ENCODE measurements at places on chromosomes 1 and 21. TPM values are rescaled to one million over a fixed set of nuclear protein-coding genes. Genes with fewer than 3 reads are reported as not detected.

GRCh38 chr1:241406421-241406820 is 49.4 kb upstream of the RGS7 start:
- no peak for DNase-seq
- H3K27me3 ChIP-seq, result no peaks in the 10 kb centered on the region
- no peaks in the 10 kb centered on the region for H3K36me3 ChIP-seq
- no peak overlapping the region for H3K4me3 ChIP-seq

SPRR2E gene
- total RNA-seq, result not detected

DNA sequence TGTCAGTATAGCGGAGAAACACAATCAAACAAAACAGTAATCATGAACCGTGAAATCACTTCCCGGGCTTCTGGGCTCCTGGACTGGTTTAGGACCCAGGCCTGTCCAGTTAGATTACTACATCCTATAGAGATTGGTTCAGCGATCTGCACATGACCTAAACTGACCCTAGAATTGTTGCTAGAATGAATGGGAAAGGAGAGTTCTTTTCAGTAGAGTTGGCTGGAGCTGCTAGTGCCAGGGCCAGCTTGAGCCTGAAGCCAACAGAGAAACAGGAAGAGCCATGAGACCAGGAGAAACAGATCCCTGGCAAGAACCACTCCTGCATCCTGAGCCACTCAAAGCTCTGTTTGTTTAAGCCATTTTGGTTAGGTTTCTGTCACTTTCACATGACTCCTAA is 474.3 kb upstream of the C1orf87 start:
- no peaks in the 10 kb centered on the region for H3K27me3 ChIP-seq
- no peak overlapping the region for H3K4me3 ChIP-seq
- H3K36me3 ChIP-seq, result no peaks in the 10 kb centered on the region
- no peak overlapping the region for H3K27ac ChIP-seq

F13B gene
- total RNA-seq, result not detected

NECAP2 gene
- 56.8 TPM for total RNA-seq

GRCh38 chr1:161962091-161962887 is 61.4 kb downstream of the OLFML2B start:
- H3K27ac ChIP-seq, result 0 out of 2 replicates have a peak overlapping the region, but pooled peaks have one; percentile 8
- no peak for DNase-seq
- H3K4me3 ChIP-seq, result peak overlapping the region; percentile 31
- H3K27me3 ChIP-seq, result no peaks in the 10 kb centered on the region
- H3K36me3 ChIP-seq, result no peaks in the 10 kb centered on the region

C8B gene
- not detected for total RNA-seq

OR2T34 gene
- total RNA-seq, result not detected

- H3K27ac ChIP-seq, result no peak overlapping the region
- no peak overlapping the region for H3K4me3 ChIP-seq
- H3K36me3 ChIP-seq, result no peaks in the 10 kb centered on the region
- H3K27me3 ChIP-seq, result no peaks in the 10 kb centered on the region
- no peak for DNase-seq
- peaks cover 27% of the 10 kb centered on the region for H3K4me1 ChIP-seq
These were observed 33.5 kb downstream of the ADGRL2 start for GRCh38 chr1:81834268-81834667.

GRCh38 chr1:170556917-170557316 is 25.0 kb downstream of the GORAB start:
- H3K36me3 ChIP-seq, result 0 out of 2 replicates have a peak, but pooled peaks cover 9% of the 10 kb centered on the region
- no peak for DNase-seq
- no peak overlapping the region for H3K27ac ChIP-seq
- H3K4me3 ChIP-seq, result no peak overlapping the region
- H3K4me1 ChIP-seq, result no peaks in the 10 kb centered on the region

DNA sequence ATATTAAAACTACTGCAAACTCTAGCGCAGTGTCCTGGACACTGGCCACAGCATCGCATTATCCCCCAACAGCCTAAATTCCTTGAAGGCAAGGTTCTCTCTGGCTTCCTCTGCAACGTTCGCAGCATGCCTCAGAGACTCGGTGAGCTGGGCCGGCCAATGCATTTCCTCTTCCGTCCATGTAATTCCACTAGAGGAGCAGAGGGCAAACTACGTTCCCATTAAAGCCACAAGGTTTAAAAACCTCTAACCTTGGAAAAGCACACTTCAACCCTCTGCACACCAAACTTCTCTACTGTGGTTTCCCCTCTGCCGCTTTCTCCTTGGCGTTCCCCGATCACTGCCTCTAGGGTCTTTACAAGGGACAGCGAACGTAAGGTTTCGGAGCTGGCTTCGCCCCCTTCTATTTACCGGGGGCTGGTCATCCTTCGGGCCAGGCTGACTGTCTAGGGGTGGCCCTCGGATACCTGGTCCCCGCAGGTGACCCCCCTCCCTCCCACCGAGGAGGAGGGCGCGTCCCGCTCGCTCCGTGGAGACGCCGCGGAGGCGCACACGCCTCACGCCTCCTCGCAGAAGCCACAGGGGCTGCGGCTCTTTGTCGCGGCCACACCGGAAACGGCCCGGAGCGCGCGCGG is 456 bp upstream of the SMYD2 start:
- peak overlapping the region; percentile 85 for H3K27ac ChIP-seq
- peaks cover 12% of the 10 kb centered on the region for H3K4me1 ChIP-seq
- no peaks in the 10 kb centered on the region for H3K27me3 ChIP-seq
- DNase-seq, result no peak
- H3K4me3 ChIP-seq, result peak overlapping the region; percentile 91

GRCh38 chr1:25815208-25816111 is 4.3 kb upstream of the MTFR1L start:
- no peaks in the 10 kb centered on the region for H3K27me3 ChIP-seq
- H3K36me3 ChIP-seq, result no peaks in the 10 kb centered on the region
- no peak for DNase-seq
- peaks cover 15% of the 10 kb centered on the region for H3K4me1 ChIP-seq
- H3K4me3 ChIP-seq, result no peak overlapping the region

GRCh38 chr1:90800012-90800717 is 83.1 kb upstream of the BARHL2 start:
- DNase-seq, result no peak
- H3K4me1 ChIP-seq, result no peaks in the 10 kb centered on the region
- no peak overlapping the region for H3K4me3 ChIP-seq

DNA sequence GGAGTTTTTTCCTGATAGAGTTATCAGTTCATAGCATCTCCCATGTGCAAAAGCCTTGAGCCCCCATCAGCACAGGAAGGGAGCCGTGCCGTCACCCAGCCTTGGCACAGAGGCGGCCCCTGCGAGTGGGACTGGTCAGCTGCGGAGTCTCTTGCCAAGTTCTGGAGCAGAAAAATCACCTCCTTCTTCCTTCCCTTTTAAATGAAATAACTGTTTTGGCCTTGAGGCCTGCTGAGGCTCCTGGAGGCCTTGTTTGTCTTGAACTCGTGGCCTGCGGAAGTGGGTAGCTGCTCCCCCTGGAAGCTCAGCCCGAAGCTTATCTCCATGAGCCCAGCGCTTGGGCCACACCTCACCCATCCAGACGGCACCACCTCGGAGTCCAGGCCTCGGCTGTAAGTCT is 145.7 kb upstream of the TMEM51 start:
- no peak overlapping the region for H3K4me3 ChIP-seq
- H3K27me3 ChIP-seq, result no peaks in the 10 kb centered on the region
- H3K36me3 ChIP-seq, result no peaks in the 10 kb centered on the region
- no peak for DNase-seq
- no peak overlapping the region for H3K27ac ChIP-seq
- no peaks in the 10 kb centered on the region for H3K4me1 ChIP-seq

C1orf226 gene
- total RNA-seq, result 38.4 TPM

LRRC38 gene
- not detected for total RNA-seq

DDI2 gene
- total RNA-seq, result 27.7 TPM

GRCh38 chr1:101257500-101258325 is 20.9 kb downstream of the S1PR1 start:
- no peak for DNase-seq
- H3K4me3 ChIP-seq, result no peak overlapping the region
- H3K27ac ChIP-seq, result no peak overlapping the region
- no peaks in the 10 kb centered on the region for H3K27me3 ChIP-seq

GPR37L1 gene
- 0.44 TPM for total RNA-seq

DNA sequence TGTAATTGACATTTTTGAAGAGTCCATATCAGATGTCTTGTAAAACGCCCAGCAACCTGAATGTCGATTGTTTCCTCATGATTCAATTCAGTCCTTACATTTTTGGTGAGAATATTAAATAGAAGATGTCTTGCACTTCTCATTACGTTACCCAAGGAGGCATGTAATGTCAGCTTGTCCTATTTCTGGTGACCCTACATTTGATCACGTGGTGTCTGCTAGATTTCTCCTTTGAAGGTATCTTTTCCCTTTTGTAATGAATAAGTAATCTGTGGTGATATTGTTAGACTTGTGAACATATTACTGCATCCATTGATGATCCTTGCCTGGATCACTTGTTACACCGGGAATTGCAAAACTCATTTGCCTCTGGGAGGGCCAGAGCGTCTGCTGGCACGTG is 87.6 kb upstream of the DISP3 start:
- no peak overlapping the region for H3K4me3 ChIP-seq
- H3K4me1 ChIP-seq, result peaks cover 2% of the 10 kb centered on the region
- H3K27ac ChIP-seq, result no peak overlapping the region
- peaks cover 2% of the 10 kb centered on the region for H3K27me3 ChIP-seq
- no peaks in the 10 kb centered on the region for H3K36me3 ChIP-seq
- no peak for DNase-seq

- no peak overlapping the region for H3K4me3 ChIP-seq
- no peaks in the 10 kb centered on the region for H3K4me1 ChIP-seq
- H3K27me3 ChIP-seq, result no peaks in the 10 kb centered on the region
- H3K36me3 ChIP-seq, result no peaks in the 10 kb centered on the region
- no peak for DNase-seq
These were observed 789.7 kb upstream of the PRMT6 start for GRCh38 chr1:106266786-106267185.

- no peaks in the 10 kb centered on the region for H3K36me3 ChIP-seq
- DNase-seq, result no peak
- H3K27me3 ChIP-seq, result no peaks in the 10 kb centered on the region
- peaks cover 10% of the 10 kb centered on the region for H3K4me1 ChIP-seq
- no peak overlapping the region for H3K4me3 ChIP-seq
- no peak overlapping the region for H3K27ac ChIP-seq
These were observed 5.9 kb downstream of the PLOD1 start for GRCh38 chr1:11940260-11940921.

- H3K27me3 ChIP-seq, result no peaks in the 10 kb centered on the region
- H3K27ac ChIP-seq, result no peak overlapping the region
- H3K36me3 ChIP-seq, result no peaks in the 10 kb centered on the region
- H3K4me1 ChIP-seq, result peaks cover 8% of the 10 kb centered on the region
- no peak overlapping the region for H3K4me3 ChIP-seq
These were observed 29.1 kb upstream of the CASZ1 start for GRCh38 chr1:10825592-10825991.

DNA sequence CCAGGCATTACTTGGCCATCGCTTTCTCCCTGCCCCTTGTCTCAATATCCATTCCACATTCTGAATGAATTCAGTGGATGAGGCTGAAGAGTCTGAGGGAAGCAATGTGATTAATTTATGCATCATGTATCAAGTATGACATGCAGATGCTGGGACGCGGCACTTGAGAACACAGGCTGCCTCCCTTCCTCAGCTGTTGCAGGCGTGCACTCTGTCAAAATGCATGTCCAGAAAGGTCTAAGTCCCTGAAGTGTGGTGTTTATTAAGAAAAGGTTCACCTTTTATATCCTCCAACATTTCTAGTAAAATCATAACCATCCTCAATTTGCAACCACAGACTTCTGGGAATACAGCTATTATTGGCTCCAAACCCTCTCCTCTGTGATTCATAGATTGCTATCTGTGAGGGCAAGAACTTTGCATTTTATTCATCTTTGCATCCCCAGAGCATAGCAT is 22.6 kb upstream of the RAB3GAP2 start:
- no peak overlapping the region for H3K27ac ChIP-seq
- H3K27me3 ChIP-seq, result peaks cover 8% of the 10 kb centered on the region
- H3K36me3 ChIP-seq, result no peaks in the 10 kb centered on the region
- H3K4me1 ChIP-seq, result no peaks in the 10 kb centered on the region

LAPTM5 gene
- 1.9 TPM for total RNA-seq

Measured in Panc1 (cell line).